Kidney epithelial cell (primary cell): ENCODE measurements at places on chromosomes 1 and 21.

DNA sequence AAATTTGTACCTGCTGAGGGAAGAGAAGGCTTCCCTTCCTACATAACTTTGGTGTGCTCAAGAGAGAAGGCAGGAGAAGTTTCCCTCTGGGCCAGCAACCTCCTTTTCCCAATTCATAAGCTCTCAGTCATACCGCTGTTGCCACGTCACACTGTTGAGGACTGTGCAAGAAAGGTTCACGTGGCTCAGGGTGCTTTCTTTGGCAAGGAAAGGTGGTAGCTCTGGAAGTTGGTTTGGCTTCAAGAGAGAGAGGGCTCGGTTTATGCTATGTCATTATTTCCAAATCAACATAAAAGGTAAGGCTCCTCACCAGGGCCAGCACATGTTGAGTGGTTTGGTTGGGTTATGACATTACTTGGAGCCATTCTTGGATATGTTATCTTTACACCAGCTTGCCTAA, 77.3 kb downstream of the TNFSF18 start:
- DNase-seq = no peak

DNA sequence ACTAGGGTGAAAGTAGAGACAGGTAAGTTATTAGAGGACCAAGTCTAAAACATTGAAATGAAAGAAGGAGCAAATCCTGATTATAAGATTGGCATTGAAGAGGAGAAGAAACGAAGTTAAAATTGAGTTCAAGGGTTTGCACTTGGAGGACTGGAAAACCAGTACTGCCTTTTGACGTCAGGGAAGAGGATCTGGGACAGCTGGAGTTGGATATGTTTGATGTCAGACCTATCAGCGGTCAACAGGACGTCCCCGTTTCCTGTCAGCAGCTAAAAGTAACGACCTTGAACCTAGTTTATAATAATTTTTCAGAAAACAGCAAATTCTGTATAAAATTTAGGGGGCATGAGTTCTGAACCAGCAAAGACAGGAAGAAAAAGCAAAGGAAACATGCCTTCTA, 1.2 kb upstream of the NID1 start:
- no peak for DNase-seq

GRCh38 chr1:68173936-68174737, 58.2 kb downstream of the WLS start:
- DNase-seq = peak; percentile 83

DNA sequence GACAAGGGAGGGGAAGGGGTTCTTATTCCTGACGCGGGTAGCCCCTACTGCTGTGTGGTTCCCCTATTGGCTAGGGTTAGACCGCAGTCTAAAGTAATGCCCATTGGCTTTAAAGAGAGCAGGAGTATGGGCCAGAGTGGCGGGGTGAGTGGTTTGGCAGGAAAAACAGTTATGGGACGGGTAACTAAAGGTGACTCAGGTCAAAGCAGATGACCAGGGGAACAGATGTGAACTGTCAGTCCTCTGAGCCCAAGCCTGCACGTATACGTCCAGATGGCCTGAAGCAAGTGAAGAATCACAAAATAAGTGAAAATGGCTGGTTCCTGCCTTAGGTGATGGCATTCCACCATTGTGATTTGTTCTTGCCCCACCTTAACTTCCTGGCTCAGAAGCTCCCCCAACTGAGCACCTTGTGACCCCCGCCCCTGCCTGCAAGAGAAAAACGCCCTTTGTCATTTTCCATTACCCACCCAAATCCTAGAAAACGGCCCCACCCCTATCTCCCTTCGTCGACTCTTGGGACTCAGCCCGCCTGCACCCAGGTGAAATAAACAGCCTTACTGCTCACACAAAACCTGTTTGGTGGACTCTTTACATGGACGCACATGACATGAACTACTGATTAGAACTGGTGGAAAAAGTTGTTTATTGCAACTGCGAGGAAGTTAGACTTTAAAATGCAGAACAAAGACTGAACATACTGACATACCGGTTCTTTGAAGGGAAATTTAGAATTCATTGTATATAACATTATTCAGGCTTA, 758 bp upstream of the ATAD3B start:
- no peak for DNase-seq

- DNase-seq = no peak
Measured at GRCh38 chr21:22925032-22925431, 1926.8 kb downstream of the NCAM2 start.

GRCh38 chr1:232333419-232333767, 296.5 kb downstream of the SIPA1L2 start:
- DNase-seq = no peak

GRCh38 chr1:185727726-185728125, 6.5 kb upstream of the HMCN1 start:
- DNase-seq = no peak

DNA sequence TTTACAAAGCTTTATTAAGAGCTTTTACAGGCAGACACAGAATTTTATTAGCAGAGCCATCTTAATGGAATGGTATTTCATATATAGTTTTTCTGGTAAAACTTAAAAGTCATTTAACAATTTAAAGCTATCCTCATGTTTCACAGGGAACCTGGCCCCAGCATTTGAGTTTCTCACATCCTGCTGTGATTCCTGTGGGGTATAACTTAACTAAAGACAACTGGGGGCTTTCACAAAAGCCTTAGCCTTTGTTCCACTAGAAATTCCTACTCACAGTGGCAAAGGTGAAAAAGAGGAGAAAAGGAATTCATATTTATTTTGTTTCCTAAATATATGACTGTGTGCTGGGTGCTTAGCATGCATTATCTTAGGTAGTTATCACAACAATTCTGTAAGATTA, 233.9 kb downstream of the DENND1B start:
- DNase-seq = no peak

- DNase-seq = peak; percentile 10
Measured at GRCh38 chr1:211476200-211476849, 15.6 kb downstream of the RD3 start.
